Activated CD8-positive, alpha-beta memory T cell treated with anti-CD3 and anti-CD28 coated beads, Interleukin-2, amount 10 ng/mL, durations not matched to agents 7 days and 5 days (primary cell): ENCODE measurements at places on chromosomes 5 and 9.

DNA sequence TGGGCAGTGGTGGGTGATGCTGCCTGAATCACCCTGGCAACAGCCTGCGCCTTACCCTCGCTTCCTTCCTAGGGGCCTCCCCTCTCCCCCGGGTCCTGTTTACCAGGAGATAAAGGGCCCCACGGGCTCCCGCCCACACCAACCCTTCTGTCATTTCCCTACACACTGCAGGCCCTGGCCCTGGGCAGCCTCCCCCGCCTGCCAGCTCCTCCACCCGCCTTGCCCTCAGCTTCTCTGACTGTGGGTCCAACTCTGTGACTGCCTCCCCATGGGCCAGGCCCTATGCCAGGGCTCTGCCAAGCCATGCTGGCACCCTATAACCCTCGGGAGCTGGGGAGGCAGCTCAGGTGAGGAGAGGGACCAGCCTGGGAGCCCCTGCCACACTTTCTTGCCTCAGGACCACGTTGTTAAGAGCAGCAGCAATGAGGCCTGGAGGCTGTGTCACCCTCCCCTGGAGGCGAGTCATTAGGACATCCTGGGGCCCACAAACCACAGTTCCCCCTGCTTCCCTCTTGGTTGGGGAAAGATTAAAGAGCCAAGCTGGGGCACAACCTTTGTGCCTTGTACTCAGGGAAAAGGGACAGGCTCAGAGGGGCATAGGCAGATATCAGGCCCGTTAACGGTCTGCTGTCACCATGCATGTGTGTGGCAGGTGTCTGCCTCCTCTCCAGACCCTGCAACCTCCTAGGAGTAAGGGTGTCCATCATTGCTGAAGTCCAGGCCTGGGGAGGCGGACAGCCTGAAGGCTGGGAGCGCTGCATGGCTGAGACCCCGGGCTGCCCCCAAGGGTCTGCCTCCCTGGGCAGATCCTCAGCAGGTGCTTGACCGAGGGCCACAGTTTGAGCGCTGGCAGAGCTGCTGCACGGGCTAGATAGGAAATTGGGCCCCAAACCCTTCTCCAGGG, 2.8 kb downstream of the MGAT4B start:
- peaks cover 9% of the 10 kb centered on the region for H3K36me3 ChIP-seq
- peak overlapping the region; percentile 77 for H3K27ac ChIP-seq
- no peaks in the 10 kb centered on the region for H3K27me3 ChIP-seq
- peak; percentile 66 for DNase-seq

DNA sequence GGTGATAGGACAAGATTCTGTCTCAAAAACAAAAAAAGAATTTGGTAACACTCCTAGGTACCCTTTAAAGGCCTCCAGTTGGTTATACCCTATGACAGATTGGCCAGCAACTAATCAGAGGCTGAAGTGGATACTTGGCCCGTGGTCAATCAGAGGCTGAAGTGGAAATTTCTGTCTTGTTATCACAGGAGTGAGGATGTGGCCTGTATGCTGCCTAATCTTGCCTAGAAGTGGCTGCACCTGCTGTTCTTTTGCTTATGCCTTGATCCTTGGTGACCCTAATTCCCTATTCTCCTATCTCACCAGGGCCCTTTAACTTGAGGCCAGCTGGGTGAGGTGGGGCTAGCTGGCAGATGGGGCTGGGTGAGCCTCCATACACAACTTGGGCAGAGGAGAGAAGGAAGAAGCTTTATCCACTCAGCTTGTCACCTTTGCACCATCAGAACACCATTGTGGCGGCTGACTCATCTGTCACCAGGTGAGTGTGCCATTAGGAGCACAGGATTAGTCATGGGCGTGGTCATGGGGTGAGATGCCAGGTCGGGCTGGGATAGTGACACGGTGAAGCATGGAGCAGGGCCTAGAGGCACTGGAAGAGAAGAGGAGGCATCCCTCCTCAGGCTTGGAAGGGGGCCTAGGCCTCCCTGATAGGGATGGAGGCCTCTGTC, 41.5 kb downstream of the SAR1B start:
- no peaks in the 10 kb centered on the region for H3K27me3 ChIP-seq
- DNase-seq: peak; percentile 72
- peaks cover 38% of the 10 kb centered on the region for H3K4me1 ChIP-seq
- H3K27ac ChIP-seq: no peak overlapping the region

DNA sequence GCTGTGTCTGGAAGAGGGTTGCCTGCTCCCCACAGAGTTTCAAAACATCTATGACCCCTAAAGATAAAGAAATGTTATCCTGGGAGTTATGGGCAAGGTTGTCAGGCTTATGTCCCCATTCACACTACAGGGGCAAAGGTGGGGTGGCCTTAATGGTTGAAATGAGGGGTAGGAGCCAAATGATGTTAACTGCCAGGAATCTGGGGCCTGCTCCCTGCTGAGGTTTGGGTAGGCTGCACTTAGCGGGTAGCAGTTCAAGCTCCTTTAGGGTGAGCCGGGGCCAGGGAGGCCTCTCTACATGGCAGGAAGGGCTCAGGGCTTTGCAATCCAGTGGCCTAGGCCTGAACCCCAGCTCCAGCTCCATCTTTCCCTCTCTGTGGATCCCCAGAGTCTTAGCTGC, 3.0 kb downstream of the FGF18 start:
- no peak for DNase-seq
- H3K36me3 ChIP-seq: no peaks in the 10 kb centered on the region
- H3K4me1 ChIP-seq: peaks cover 15% of the 10 kb centered on the region
- H3K4me3 ChIP-seq: no peak overlapping the region

- H3K36me3 ChIP-seq: no peaks in the 10 kb centered on the region
- no peak overlapping the region for H3K27ac ChIP-seq
- no peaks in the 10 kb centered on the region for H3K4me1 ChIP-seq
- no peaks in the 10 kb centered on the region for H3K27me3 ChIP-seq
Measured at GRCh38 chr5:179326122-179326927, 18.9 kb downstream of the ADAMTS2 start.

DNA sequence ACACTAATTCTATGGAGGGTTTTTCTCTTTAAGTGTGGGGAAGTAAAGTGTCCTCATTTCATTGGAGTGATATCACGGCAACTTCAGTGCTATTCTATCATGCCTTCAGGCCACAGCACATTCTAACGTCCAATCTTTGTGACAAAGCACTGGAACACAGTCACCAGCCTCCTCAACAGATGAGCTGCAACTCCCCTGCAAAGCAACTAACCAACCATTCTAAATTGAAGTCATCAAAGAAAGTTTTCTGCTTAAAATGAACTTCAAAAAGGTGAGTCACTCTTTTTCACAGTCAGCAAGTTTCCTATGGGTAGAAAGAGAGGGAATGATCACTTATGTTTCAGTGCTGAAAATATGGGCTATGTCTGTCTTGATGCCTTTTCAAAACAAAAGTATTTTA, 190.8 kb downstream of the ELAVL2 start:
- no peaks in the 10 kb centered on the region for H3K4me1 ChIP-seq
- H3K36me3 ChIP-seq: no peaks in the 10 kb centered on the region
- H3K4me3 ChIP-seq: no peak overlapping the region
- DNase-seq: no peak

GRCh38 chr5:74052441-74053221, 426.6 kb downstream of the ARHGEF28 start:
- no peaks in the 10 kb centered on the region for H3K4me1 ChIP-seq
- no peak for DNase-seq
- H3K4me3 ChIP-seq: no peak overlapping the region
- no peak overlapping the region for H3K27ac ChIP-seq

DNA sequence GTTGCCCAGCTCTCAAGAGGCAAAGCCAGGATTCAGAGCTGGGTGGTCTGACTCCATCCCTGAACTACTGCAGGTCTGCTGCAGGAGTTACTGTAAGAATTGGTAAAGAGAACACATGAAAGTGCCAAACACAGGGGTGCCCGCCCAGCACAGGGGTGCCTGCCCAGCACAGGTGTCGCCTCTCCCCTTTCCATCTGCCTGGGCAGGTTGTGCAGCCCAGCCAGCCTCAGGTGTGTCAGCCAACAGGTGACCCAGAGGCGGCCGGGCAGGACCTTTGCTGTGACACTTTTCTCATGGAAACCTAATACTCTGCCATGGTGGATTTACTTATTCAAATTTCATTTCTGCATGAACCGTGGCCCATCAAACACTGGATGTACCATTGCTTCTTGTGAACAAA, 289.7 kb upstream of the IRX4 start:
- H3K27ac ChIP-seq: no peak overlapping the region
- no peak for DNase-seq
- H3K27me3 ChIP-seq: no peaks in the 10 kb centered on the region

- H3K27ac ChIP-seq: peak overlapping the region; percentile 81
- H3K36me3 ChIP-seq: peaks cover 3% of the 10 kb centered on the region
- peaks cover 46% of the 10 kb centered on the region for H3K4me1 ChIP-seq
- peak overlapping the region; percentile 84 for H3K4me3 ChIP-seq
- H3K27me3 ChIP-seq: peaks cover 9% of the 10 kb centered on the region
Measured at GRCh38 chr5:67003935-67004729, 192.5 kb downstream of the CD180 start.

- peaks cover 68% of the 10 kb centered on the region for H3K27me3 ChIP-seq
- no peak overlapping the region for H3K4me3 ChIP-seq
- no peak for DNase-seq
- peaks cover 13% of the 10 kb centered on the region for H3K36me3 ChIP-seq
Measured at GRCh38 chr5:3594510-3595005, 1.1 kb upstream of the IRX1 start.
